ENCODE measurements at places on chromosomes 3 and 15. TPM values are rescaled to one million over a fixed set of nuclear protein-coding genes. Genes with fewer than 3 reads are reported as not detected.

Gene LYZL4
- not detected for total RNA-seq

Gene KNG1
- not detected for total RNA-seq

Gene GXYLT2
- 43.3 TPM for total RNA-seq

Gene EPHA3
- total RNA-seq = under 0.01 TPM

Gene CADPS
- 0.33 TPM for total RNA-seq

Gene SNRPN
- total RNA-seq = 86.9 TPM

Gene SLC9C1
- total RNA-seq = 0.15 TPM
